GM03348 (cell line): ENCODE measurements at places on chromosomes 5 and 9.

DNA sequence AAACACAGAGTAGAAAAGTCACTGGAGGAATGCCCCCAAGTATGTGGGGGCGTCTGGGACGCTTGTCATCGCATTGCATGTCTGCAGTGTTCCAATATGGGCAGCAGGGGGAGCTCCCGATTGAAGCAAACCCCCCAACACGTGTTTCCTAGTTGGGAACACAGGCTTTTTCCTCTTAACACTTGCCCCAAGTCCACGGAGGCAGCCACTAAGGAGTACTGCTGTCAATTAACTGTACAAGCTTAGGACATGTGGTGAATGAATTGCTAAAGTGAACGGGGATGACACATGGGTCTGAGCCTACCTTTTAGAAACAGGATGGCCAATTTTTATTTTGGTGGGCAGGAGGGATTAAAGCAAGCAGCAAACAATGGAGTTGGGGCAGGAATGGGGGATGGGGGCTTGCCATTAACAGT is 2.2 kb downstream of the GABRB2 start:
- peak; percentile 63 for DNase-seq

DNA sequence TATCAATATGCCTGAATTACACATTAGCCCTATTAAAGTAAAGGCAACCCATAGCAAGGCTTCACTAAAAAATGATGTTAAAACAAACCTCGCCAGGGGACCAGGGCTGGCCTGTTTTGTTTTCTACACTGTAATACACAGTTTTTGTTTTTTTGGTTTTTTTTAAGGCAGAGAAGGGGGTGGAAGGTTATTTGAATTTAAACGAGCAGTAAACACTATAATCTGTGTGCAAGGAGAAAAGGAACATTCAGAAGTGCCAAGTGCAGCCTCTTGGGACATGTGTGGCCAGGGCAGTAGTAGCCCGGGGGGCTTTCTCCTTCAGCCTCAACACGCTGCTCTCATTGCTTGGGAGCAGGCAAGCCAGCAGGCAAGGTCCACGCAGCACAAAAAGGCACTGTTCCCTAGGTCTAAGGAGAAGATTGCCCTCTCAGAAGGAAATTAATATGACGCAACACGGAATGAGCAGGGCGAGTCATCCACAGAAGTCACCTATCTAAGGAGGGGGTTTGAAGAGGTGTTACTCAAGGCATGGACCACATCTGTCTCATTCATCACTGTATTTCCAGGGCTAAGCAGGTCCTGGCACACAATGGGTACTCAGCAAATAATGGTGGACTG is 16.2 kb downstream of the SIL1 start:
- DNase-seq, result peak; percentile 43

- DNase-seq, result peak; percentile 90
Measured at GRCh38 chr5:132065351-132065937, 5.0 kb downstream of the IL3 start.

- no peak for DNase-seq
Measured at GRCh38 chr9:77016526-77017504, 2.6 kb upstream of the FOXB2 start.

GRCh38 chr9:22041775-22042174 is 32.7 kb upstream of the CDKN2B start:
- DNase-seq, result no peak

GRCh38 chr9:68746525-68746924 is 41.5 kb downstream of the PIP5K1B start:
- no peak for DNase-seq

DNA sequence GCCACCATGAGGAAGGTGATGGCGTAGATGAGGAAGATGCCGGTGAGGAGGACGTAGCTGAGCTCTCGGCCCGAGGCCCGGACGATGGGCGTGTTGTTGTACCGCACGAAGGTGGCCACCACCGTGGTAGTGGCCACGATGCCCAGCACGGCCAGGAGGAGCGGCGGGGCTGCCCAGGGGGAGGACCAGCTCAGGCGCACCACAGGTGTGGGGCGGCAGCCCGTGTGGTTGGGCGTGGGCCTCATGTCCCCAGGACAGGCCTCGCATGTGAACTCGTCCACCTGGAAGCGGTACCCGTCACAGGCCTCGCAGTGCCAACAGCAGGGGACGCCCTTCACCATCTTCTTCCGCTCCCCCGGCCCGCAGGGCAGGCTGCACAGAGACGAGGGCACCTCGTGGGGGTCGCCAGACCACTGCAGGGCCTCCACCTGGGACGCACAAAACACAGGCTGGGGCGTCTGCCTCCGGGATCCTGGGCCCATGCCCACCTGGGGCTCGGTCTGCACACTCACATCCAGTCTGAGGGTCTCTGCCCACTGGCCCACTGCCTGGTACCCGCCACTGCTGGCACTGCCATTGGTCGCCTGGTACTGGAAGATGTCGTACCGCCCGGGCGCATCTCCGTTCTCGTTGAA is 8.7 kb downstream of the GRM6 start:
- DNase-seq, result no peak

- DNase-seq, result peak; percentile 61
Measured at GRCh38 chr9:113701774-113702755, 174.0 kb upstream of the ZNF618 start.

GRCh38 chr9:98565152-98566135 is 143.3 kb downstream of the GABBR2 start:
- no peak for DNase-seq

DNA sequence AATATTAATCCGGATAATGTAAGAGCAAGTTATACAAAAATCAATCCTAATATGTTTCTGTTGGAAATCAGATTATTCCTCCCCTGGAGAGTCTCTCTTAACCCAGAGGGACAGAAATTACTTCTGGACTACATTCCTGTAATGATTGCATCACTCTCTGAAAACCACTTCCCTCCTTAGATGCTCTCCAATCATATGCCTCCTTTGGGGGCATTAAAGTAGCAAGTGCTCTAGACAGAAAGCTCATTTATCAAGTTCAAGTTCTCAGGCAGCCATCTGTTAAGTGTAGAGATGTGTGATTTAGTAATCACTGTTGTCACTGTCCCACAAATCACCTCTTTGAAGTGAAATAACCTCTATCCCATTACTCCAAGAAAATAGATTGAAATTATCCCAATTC is 247.1 kb downstream of the SLCO4C1 start:
- no peak for DNase-seq

GRCh38 chr5:38078161-38078560 is 180.2 kb upstream of the EGFLAM start:
- no peak for DNase-seq

- DNase-seq, result no peak
Measured at GRCh38 chr9:68894502-68894901, 119.4 kb downstream of the PRKACG start.

GRCh38 chr5:1270933-1271914 is 23.6 kb downstream of the TERT start:
- DNase-seq, result no peak

GRCh38 chr5:38453506-38453905 is 102.9 kb downstream of the LIFR start:
- DNase-seq, result no peak

- no peak for DNase-seq
Measured at GRCh38 chr9:130825351-130825651, 9.8 kb upstream of the ABL1 start.

- DNase-seq, result peak; percentile 40
Measured at GRCh38 chr9:16915126-16915831, 44.8 kb upstream of the BNC2 start.

GRCh38 chr5:132760601-132761317 is 13.5 kb downstream of the CCNI2 start:
- no peak for DNase-seq
